Esophagus squamous epithelium (tissue), 5 donors: ENCODE measurements at places on chromosomes 2 and 18.

DNA sequence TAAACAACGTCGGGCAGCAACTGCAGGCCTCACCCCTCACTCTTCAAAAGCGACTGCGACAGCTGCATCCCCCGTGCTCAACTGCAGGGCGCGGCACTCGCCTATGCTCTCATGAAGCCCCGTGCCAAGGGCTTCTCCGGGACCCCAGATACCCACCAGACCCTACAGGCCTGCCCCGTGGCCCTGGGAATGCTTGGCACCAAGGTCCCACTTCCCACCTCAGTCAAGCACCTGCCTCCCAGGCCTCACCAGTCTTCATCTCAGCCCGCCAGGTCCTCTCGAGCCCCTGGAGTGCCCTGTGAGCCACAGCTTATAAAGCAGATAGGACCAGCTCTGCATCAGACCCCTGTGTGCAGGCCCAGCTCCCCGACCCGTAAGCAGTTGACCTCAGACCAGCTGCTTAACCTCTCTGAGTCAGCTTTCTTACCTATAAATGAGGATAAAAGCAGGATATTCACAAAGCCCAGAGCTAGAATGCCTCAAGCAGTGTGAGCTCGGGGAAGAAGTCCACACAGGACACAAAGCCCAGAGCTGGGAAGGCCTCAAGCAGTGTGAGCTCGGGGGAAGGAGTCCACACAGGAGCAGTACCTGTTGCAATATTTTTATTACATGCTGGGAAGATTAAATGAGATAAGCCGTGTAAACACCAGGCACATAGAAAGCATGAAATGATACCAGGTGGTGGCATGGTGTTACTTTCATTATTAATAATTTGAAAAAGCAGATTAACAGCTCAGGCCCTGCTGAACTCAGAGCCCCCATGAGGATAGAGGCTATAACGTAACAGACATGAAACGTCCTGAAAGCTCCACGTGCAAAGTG is 96.9 kb downstream of the HDAC4 start:
- H3K4me1 ChIP-seq = peaks cover 96% of the 10 kb centered on the region
- no peak for DNase-seq
- H3K4me3 ChIP-seq = no peak overlapping the region

DNA sequence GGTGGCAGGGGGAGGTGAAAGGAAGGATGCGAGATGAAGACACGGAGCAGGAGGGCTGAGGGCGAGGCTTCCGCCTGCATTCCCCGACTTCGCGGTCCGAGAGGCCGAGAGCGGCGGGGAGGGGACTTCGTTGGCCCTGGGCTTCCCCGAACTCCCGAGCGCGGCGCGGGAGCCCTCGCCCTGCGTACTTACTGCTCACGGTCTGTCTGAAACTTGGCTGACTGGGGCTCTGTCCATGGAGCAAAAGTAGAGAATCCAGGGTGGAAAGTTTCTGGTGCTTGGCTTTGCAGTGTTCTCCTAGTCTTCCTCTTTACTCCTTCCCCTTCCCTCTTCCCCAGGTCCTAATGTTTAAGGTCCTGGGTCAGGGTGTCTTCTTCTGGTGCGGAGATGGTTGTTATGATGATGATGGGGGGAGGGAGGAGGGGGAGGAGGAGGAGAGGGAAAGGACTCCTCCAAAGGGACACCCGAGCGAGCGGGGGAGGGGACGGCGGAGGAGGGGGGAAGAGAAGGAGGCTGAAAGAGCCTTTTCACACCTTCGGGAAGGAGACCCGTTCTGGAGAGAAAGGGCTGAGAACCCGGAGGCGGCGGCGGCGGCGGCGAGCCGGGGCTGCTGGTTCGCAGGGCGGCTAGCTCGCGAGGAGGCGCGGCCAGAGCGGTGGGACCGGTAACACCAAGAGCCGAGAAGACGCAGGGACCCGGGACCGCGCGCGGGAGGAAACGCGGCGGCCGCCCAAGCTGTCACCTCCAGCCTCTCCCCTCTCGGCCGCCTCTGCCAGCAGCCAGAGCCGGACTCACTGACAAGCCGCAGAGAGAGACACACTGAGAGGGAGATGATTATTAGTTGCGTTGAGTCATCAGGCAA is at the start of gene SATB2:
Gene SATB2 (minus strand): TSS at position 793 of the 862 bp plus-strand sequence. CDS start 1,902 bp downstream, outside the sequence.
- peak within 1 kb of the TSS; percentile 91 for H3K4me3 ChIP-seq
- peaks cover 32% of the 10 kb centered on the region for H3K4me1 ChIP-seq
- DNase-seq = no peak
- H3K36me3 ChIP-seq = no peaks in the 10 kb centered on the region

DNA sequence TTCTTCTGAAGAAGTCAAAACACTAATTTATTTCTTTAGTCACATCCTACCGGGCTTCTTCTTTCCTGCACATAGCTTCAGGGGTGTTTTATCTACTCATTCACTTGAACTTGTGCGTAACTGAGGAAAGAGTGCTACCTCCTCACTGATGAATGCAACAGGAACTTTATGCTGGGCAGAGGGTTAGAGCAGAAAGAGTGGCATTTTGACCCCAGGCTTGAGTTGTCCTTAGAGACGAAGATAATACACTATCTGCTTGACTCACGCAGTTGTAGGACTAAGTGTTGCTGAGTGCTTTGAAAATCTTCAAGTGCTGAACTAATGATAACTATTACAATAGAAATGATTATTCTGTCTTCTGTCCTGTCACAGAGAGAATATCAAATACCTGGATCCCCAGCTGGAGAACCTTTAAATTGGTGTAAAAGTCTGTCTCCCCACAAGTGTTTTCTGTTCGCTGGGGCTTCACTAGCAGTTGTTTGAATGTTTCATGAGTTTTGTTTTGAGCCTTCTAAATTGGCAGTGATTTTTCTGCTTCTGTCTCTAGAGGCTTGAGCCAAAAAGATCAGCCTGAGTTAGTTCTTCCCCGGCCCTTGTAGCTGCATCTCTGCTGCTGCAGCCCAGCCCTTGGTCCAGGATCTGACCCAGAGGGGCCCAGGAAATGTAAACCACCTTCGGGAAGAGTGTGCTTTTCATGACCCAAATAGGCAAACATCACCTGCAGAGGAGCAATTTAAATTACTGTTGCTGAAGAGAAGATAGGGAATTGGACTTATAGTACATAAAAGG is 86.3 kb upstream of the LGALSL start:
- no peak overlapping the region for H3K27ac ChIP-seq
- H3K27me3 ChIP-seq = no peaks in the 10 kb centered on the region
- no peaks in the 10 kb centered on the region for H3K36me3 ChIP-seq
- no peak overlapping the region for H3K4me3 ChIP-seq
- peaks cover 35% of the 10 kb centered on the region for H3K4me1 ChIP-seq

DNA sequence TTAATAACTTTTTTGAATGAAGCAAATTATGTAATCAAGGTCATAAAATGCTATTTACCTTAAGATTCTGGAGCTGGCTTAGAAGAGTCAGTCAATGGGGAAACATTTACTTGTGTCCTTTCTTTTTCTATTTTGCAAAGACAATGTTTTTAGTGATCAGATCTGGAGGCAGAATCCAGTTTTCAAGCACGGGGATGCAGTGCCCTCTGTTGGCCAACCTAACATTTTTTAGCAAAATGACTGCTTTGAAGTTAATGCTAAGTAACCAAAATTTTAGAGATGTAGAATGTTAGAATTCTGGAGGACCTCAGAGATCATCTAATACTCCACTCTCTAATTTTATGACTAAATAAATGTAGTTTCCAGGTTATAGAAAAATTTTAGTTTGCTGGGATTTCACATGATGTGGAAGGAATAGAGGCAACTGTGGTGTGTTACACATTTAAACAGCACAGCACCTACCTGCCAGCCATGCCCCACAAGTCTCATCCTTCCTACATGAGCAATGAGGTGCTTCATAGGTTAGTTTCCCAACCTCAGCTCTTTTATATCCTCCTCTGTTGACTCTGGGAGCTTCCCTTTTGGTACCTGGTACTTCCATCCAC is 23.6 kb upstream of the SLC9A4 start:
- no peaks in the 10 kb centered on the region for H3K36me3 ChIP-seq
- H3K27me3 ChIP-seq = no peaks in the 10 kb centered on the region
- no peak overlapping the region for H3K4me3 ChIP-seq
- H3K4me1 ChIP-seq = no peaks in the 10 kb centered on the region
- DNase-seq = no peak

GRCh38 chr2:74744731-74745515 is 89.0 kb upstream of the HK2 start:
- no peaks in the 10 kb centered on the region for H3K36me3 ChIP-seq
- H3K4me3 ChIP-seq = no peak overlapping the region
- DNase-seq = no peak
- H3K27me3 ChIP-seq = no peaks in the 10 kb centered on the region

GRCh38 chr2:55038428-55038827 is 11.8 kb downstream of the RTN4 start:
- H3K27me3 ChIP-seq = no peaks in the 10 kb centered on the region
- H3K36me3 ChIP-seq = no peaks in the 10 kb centered on the region
- no peak overlapping the region for H3K4me3 ChIP-seq
- H3K4me1 ChIP-seq = no peaks in the 10 kb centered on the region
- H3K27ac ChIP-seq = no peak overlapping the region

DNA sequence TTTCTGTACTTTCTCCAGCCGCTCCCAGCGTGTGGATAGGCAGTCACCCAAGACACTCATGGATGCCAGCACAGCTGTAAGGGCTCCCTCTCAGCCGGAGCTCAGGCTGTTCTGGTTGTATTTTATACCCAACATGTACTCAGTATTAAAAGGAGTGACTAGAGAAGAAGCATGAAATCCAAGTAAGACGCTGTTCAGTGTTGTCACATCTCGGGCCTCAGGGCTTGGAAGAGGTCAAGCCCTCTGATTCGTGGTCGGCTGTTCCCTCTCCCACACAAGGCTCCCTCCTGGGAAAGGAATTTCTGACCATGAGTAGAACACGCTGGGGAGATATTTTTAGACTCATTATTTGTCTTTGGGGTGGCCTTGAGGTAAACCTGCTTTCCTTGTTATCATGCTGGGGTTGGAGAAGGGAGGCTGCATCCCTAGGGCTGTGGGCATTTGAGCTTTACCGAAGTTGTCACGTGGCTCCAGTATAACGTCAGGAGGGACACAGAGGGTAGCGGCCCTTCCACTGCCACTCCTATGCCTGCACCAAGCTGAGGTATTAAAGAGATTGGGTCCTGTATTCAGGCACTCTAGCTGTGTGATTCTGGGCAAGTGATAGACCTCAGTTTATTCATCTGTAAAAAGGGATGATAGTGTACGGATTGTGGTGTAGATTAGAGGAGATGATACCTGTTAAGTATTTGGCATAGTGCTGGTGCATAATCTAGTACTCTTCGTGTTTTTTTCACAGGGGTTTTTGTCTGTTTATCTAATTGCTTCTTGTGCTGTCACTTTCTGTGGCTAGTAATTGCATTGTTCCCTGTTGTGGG is 34.1 kb downstream of the HK2 start:
- H3K4me3 ChIP-seq = no peak overlapping the region
- no peaks in the 10 kb centered on the region for H3K27me3 ChIP-seq
- no peak overlapping the region for H3K27ac ChIP-seq

DNA sequence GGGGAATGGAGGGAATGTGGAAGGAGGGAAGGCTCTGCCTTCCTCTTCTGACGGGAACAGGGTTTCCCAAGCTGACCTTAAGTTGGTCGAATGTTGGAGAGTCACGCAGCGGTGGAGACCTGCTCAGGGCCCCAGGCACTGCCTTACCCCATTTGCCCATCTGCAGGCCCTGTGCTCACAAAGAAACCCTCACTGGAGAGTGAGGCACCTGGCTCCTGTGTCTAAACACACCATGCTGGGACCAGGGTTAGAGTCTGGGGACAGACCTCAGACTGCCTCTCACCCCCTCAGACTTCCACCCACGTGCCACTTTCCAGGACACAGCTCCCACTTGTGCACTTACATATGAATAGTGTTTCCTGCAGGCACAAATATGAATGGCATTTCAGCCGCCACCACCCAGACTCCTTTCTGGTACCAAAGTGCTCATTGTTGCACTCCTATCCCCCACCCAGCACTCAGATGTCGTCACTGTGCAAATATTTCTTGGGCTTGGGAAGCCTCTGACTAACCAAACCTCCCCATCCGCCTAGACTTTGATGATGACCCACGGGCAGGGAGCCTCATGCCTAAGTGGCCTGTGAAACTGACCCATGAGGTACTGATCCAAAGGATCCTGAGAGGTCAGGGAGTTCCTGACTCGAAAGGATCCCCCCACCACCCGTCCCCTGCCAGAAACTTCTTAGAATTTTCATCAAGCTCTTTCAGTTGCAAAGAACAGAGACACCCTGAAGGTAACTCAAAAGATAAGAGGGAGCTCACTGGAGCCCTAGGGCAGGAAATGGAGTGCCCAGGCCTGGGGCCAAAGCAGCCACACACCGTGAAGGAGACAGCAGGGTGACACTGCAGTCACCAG is 78.3 kb downstream of the STPG4 start:
- peak overlapping the region; percentile 90 for H3K27ac ChIP-seq
- no peak for DNase-seq
- H3K27me3 ChIP-seq = no peaks in the 10 kb centered on the region

- H3K4me1 ChIP-seq = no peaks in the 10 kb centered on the region
- no peak overlapping the region for H3K4me3 ChIP-seq
- H3K36me3 ChIP-seq = no peaks in the 10 kb centered on the region
- DNase-seq = no peak
- no peaks in the 10 kb centered on the region for H3K27me3 ChIP-seq
Measured at GRCh38 chr2:75342504-75343175, 143.3 kb upstream of the TACR1 start.

- H3K27ac ChIP-seq = no peak overlapping the region
- H3K36me3 ChIP-seq = no peaks in the 10 kb centered on the region
- DNase-seq = no peak
- H3K27me3 ChIP-seq = no peaks in the 10 kb centered on the region
- no peak overlapping the region for H3K4me3 ChIP-seq
Measured at GRCh38 chr18:78138983-78139496, 840.6 kb upstream of the SALL3 start.

- no peaks in the 10 kb centered on the region for H3K36me3 ChIP-seq
- H3K4me3 ChIP-seq = no peak overlapping the region
- DNase-seq = no peak
- no peak overlapping the region for H3K27ac ChIP-seq
- peaks cover 12% of the 10 kb centered on the region for H3K4me1 ChIP-seq
Measured at GRCh38 chr2:8580316-8581233, 101.3 kb upstream of the ID2 start.
